ENCODE measurements at places on chromosomes 13 and 19. TPM values are rescaled to one million over a fixed set of nuclear protein-coding genes. Genes with fewer than 3 reads are reported as not detected.

Gene NBEA
- 0.60 TPM for total RNA-seq

Gene RNF225
- total RNA-seq, result 0.81 TPM

Gene LAIR1
- total RNA-seq, result 11.3 TPM

Gene EFNB2
- total RNA-seq, result 0.20 TPM

DNA sequence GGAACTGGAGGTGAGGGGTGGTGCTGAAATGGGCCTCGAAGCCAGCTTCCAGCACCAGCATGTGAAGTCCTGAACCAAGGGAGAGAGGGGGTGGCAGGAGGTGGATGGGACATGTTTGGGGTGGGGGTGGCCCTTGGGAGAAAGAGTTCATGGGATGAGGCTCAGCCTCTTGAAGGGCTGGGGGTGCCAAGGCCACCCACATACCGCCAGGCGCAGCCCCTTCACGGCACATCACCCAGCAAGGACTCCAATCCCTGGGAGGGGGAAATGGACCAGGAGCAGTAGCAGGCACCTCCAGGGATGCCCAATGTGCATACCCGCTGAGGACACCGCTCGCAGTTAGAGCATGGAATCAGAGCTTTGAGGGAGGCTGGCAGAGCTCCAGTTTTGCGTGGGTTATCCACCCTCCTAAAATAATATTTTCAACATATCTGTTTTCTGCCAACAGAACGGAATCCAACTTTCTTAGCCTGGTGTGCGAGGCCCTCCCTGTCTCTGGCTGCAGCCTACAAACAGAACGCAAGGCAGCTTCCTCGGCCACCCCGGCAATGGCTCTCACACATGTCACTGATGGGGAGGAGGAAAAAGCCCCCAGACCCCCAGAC lies 140.5 kb upstream of the VSTM2B start:
- H3K27me3 ChIP-seq, result peaks cover 3% of the 10 kb centered on the region
- no peak overlapping the region for H3K4me3 ChIP-seq
- no peak for DNase-seq
- no peaks in the 10 kb centered on the region for H3K36me3 ChIP-seq
- no peak overlapping the region for H3K27ac ChIP-seq

DNA sequence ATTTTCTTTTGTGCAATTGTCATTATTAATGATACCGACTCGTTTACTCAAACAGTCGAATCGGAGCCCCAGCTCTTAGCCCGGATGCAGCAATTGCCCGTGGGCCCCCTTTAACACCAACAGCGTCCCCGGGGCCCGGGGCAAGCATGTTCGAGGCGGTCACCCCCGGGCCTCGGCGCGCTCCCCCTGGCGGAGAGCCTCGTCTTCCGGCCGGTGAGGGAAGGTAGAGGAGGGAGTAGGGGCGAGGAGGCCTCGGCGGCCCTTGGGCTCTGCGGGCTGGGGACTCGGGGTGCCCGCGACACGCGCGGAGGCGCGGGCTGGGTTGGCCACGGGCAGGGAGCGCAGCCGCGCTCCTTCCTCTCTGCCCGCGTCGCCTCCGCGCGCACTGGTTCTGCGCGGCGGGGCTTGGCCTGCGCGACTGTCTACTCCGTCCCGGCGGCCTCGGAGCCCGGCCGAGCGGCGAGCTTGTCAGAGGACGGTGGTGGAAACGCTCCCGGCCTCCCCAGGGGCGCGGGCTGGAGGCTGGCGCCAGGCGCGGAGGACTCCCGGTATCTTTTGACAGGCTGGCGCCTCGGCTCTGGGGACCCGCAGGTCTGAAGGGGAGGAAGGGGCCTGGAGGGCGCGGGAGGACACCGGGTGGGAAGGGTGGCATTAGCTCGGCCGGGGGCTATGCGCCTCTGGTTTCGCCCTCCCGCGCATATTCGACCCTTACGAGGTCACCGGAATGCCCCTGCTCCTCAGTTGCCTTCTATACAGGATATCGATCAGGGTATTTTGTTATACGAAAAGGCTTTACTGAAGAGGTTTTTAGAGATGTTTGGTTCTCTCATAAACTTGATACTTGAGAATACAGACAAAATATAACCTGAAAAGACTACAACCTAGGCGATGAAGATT lies 1.5 kb downstream of the BIVM start:
- peaks cover 23% of the 10 kb centered on the region for H3K4me1 ChIP-seq
- H3K27me3 ChIP-seq, result peaks cover 8% of the 10 kb centered on the region
- H3K4me3 ChIP-seq, result peak overlapping the region; percentile 92
- DNase-seq, result peak; percentile 90
- peak overlapping the region; percentile 81 for H3K27ac ChIP-seq
- H3K36me3 ChIP-seq, result peaks cover 13% of the 10 kb centered on the region

DNA sequence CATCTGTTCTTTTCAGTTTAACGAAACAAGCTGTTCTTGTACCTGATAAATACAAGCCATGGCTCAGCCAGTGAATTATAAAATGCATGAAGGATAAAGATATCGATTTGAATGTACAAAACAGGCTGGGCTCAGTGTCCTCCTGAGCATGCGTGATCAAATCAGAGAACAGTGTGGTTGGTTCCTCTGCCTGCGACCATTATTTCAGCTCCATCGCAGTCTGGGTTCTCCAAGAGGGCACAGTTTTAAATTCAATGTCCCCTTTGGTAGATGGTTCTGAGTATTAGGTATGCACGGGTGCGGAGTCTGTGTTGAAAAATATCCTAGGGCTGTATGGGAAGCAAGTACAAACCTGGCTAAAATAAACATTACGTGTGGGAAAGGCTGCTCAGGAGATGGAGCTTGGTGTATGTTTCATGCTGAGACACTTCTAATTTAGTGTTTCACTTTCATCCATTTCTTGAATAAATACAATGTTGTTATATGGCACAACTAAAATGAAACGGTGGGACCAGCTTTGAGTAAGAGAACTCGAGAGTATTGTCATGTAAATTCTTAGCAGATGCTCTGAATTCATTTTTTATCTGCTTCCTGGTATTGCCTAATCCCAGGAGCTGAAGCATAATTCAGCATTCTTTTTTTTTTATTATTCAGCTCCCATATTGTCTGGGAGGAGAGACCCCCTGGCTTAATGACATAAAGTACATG lies 458.7 kb downstream of the MYO16 start:
- H3K36me3 ChIP-seq, result no peaks in the 10 kb centered on the region
- H3K27ac ChIP-seq, result no peak overlapping the region

GRCh38 chr19:50975766-50976165 lies 6.4 kb upstream of the KLK6 start:
- H3K27ac ChIP-seq, result no peak overlapping the region
- no peaks in the 10 kb centered on the region for H3K36me3 ChIP-seq
- H3K4me1 ChIP-seq, result no peaks in the 10 kb centered on the region
- no peak overlapping the region for H3K4me3 ChIP-seq
- DNase-seq, result no peak

DNA sequence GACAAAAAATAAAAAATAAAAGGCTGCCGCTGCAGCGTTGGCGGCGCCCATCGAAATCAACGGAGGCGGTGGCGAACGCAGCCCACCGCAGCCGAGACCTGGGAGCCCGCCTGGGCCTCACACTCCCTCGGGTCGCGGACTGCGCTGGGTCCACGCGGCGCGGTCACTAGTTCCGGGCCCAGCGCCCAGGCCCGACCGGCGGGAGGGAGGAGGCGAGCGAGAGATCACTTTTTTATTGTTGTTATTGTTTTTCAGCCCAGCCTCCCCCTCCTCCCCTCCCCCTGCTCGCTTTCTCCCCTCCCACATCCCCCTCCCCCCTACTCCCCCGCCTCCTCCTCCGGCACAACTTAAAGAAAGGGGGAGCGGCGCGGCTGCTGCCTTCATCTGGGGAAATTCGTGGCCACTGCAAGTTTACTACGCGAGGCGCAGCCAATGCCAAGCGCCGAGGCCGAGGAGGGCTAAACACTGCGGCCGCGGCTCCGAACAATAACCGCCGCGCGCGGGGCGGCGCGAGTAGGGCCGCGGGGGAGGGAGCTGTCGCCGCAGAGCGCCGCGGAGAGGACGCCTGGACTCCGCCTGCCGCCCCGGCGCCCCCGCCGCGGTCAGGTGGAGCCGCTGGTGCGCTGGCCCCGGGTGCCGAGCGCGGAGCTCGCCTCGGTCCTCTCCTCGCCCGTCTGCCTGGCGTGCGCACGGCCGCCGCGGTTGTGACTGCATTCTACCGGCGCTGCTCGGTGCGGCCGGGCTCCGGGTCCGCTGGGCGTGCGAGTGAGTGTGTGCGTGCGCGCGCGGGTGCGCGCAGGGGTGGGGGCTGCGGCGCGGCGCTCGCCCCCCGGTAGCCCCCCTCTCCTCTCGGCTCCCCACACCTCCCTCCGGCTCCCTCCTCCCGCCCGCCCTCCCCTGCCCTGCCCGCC lies 505 bp upstream of the ZIC2 start:
- peak overlapping the region; percentile 38 for H3K4me3 ChIP-seq
- H3K27ac ChIP-seq, result no peak overlapping the region
- peaks cover 9% of the 10 kb centered on the region for H3K36me3 ChIP-seq
- H3K27me3 ChIP-seq, result peaks cover 64% of the 10 kb centered on the region
- peaks cover 27% of the 10 kb centered on the region for H3K4me1 ChIP-seq
- no peak for DNase-seq

DNA sequence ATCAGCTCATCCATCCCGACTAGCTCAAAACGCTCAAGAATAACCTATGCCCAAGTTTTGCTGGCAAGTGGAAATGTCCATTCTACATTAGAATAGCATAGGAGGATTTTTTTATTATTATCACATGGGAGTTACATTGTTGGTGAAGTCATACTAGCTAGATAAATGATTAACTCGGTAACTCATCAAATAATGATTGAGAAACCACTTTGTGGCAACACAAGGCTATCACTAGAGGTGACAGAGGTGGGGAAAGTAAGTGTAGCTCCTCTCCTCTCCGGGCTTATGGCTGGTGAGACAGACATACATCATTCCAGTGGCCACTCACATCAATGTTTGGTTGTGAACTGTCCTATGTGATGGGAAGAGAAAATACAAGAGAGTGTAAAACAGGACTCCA lies 161.6 kb downstream of the ZIC5 start:
- no peaks in the 10 kb centered on the region for H3K27me3 ChIP-seq
- no peak for DNase-seq
- no peaks in the 10 kb centered on the region for H3K36me3 ChIP-seq
- no peaks in the 10 kb centered on the region for H3K4me1 ChIP-seq

DNA sequence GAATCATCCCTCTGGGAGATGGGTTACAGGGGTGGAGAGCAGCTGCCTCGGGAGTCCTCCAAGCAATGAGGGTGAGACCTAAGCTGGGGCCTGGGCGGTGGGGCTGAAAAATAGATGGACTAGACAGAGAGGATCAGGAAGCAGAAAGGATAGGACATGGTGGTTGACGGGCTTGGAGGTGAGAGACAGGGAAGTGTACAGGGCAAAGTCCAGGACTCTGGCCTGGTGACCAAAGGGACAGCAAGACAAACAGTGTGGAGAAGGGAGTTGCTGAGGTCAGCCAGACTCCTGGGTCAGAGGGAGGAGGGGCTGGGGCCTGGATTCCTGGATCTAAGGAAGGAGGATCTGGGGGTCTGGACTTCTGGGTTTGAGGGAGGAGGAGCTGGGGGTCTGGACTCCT lies 5.5 kb downstream of the PHLDB3 start:
- H3K4me3 ChIP-seq, result no peak overlapping the region
- H3K27me3 ChIP-seq, result no peaks in the 10 kb centered on the region
- H3K4me1 ChIP-seq, result peaks cover 9% of the 10 kb centered on the region
- peaks cover 16% of the 10 kb centered on the region for H3K36me3 ChIP-seq
- no peak overlapping the region for H3K27ac ChIP-seq

DNA sequence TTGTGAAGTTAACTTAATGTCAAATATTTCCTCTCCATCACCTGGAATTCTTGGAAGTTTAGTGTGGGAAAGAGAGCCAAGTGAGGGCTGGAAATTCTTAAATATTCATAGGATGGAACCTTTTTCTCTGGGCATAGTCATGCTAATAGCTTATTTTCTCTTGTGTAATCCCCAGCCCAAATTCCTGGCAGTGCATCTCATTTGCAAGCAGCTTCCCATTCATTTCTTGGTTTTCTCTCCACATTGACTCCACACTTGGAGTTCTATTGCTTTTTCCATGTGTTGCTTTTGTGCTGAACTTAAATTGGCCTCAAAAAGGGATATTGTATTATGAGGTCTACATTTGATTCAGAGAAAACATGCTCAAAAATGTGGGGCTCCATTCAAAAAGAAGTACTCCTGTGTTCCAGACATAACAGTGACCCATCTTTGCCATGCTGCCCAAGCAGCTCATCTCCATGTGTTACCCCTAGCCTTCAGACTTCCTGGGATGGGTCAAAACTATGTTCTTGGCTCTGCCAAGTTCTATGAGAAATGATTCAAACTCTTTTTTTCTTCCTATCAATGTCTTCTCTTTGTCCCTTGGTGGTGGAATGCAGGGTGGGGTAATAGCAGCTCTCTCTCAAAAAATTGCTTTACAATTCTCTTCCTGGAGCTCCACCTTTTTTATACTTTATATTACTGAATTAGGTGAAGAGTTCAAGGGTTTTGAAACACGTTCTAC lies 2471.5 kb downstream of the PCDH9 start:
- DNase-seq, result no peak
- H3K4me3 ChIP-seq, result no peak overlapping the region
- no peaks in the 10 kb centered on the region for H3K27me3 ChIP-seq
- no peaks in the 10 kb centered on the region for H3K36me3 ChIP-seq
- no peaks in the 10 kb centered on the region for H3K4me1 ChIP-seq
- no peak overlapping the region for H3K27ac ChIP-seq

GRCh38 chr19:41356984-41357739 lies 3.4 kb upstream of the TGFB1 start:
- H3K27ac ChIP-seq, result peak overlapping the region; percentile 99
- H3K4me1 ChIP-seq, result peaks cover 46% of the 10 kb centered on the region
- peak; percentile 64 for DNase-seq
- peaks cover 38% of the 10 kb centered on the region for H3K36me3 ChIP-seq

- no peak overlapping the region for H3K4me3 ChIP-seq
- H3K27ac ChIP-seq, result no peak overlapping the region
- H3K27me3 ChIP-seq, result peaks cover 45% of the 10 kb centered on the region
- H3K36me3 ChIP-seq, result no peaks in the 10 kb centered on the region
These were observed 29.1 kb upstream of the POP4 start for GRCh38 chr19:29576761-29577648.

Data from activated CD8-positive, alpha-beta T cell treated with anti-CD3 and anti-CD28 coated beads for 36 hours (primary cell).